ENCODE measurements at places on chromosomes 3 and 15.

- no peak for DNase-seq
Measured at GRCh38 chr15:39807791-39808190, 25.1 kb upstream of the FSIP1 start.

DNA sequence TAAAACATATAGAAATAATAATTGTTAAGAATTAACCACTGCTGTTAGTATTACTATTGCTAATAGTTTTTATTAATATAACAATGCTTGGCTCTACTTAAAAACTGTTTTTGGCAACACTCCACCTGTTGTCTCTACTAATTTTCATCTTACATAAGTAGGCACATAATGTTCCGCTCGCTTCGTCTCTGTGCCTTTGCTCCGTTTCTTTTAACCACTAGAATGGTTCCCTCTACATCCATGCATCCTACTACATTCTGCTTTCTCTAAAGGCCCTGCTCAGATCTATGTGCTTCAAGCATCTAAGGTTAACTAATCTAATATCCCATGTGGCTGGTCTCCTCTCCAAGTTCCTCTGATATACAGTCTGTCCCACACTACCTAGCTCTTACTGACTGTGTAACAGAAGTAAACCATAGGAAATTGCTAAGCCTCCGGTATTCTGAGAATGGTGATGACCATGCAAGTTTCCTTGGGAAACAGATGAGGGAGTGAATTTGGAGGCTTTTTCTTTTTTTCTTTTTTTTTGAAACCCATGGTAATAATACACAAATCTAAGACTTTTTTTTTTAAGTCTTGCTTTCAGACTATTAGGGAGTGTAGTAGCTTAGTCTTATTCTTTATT, 138.3 kb downstream of the P3H2 start:
- no peak for DNase-seq

GRCh38 chr3:85939074-85939482, 980.3 kb downstream of the CADM2 start:
- no peak for DNase-seq

DNA sequence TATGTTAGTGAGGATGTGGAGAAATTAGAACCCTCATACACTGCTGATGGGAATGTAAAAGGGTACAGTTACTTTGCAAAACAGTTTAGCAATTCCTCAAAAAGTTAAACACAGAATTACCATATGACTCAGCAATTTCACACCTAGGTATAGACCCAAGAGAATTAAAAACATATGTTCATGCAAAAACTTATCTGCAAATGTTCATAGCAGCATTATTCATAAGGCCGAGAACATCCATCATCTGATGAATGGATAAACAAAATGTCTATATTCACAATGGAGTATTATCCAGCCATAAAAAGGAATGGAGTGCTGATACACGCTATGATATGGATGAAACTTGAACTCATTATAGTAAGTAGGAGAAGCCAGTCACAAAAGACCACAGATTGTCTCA, 10.3 kb downstream of the SEC13 start:
- no peak for DNase-seq

DNA sequence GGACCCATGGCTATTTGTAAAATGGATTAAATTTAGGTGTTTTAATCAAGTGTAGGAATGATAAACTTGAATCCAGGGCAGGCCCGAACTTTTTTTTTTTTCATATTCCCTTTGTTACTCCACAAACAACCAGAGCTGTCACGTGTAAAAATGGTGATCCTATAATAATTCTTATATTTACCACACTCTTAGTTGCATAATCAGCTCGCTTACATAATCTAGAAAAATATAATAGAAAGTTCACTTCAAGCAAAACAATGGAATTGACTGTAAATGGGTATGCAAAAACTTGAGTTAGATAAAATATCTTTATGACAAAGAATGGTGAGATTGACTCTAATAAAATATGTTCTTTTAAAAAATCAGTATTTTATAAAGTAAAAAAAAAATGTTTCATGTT, 2.1 kb upstream of the PAQR9 start:
- DNase-seq: no peak

DNA sequence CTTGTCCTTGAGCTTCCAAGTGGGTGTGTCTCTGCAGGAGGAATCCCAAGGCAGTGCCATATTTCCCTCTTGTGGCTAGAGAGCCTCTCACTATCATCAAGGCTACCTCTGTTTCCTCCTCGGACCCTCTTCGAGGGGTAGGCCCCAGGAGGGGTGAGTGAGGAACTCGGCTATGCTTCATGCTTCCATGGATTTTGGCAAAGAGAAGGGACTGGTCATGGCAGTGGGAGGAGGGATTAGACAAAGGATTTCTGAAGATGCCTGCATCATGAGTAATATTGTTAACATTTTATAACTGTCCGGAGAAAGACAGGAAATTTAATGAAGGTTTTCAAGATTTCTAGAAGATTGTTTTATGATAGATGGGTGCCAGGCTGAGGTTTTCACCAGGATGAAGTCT, 241.5 kb downstream of the CLSTN2 start:
- no peak for DNase-seq

DNA sequence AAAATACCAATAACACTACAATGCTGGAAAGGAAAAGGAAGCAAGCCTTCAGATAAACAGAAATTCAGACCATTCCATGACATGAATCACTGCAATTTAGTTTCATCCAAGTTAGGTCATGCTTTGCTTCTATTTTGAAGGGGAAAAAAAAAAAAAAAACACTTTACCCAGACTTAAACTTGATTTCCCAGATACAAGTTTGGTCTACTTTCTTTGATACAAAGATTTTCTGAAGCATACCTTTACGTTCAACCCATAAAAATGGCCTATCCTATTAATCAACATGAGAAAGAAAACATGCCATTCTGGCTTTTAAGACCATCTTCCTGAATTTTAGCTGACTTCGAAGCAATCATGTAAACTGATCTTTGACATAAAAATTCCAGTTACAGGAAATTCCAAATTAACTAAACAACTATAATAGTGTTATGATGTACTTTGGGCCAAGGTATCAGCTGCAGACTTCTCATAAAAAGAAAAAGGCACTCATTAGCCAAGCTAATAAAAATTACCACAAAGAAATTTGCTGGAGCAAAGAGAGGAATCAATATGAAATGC, 12.6 kb downstream of the OSBPL10 start:
- DNase-seq: no peak

DNA sequence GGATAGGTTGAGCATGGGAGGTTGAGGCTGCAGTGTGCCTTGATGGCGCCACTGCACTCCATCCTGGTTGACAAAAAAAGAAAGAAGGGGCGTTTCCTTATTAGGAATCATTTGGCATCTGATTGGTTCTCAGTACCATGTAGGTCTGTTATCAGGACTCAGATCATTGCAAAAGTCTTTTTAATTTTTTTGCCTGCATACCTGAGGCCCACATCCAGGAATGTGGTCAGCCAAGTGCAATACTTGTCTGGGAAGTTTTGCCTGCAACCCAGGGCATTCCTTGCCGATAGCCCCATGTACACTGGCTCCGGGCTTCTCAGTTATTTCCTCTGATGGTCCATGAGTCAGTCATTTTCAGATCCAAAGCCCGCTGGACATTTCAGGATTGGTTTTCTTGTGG, 50.1 kb upstream of the CRTC3 start:
- DNase-seq: no peak

DNA sequence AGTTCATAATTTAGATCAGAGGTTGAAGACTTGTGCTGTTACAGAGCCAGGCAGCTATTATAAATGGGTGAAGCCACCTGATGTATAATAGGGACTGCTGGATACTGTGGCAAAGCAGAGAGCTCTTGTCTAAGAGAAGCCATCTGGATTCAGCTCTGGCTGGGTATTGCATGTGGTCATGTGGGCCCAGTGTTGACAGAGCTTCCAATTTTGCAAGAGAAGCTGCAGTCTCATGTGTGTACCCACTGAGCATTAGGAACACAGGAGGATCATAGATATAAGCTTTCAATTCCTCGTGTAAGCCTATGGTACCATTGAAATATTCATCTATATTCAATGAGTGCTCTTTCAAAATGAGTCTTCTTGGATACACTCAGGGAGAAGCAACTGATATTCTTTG, 303.9 kb upstream of the SLCO3A1 start:
- no peak for DNase-seq

DNA sequence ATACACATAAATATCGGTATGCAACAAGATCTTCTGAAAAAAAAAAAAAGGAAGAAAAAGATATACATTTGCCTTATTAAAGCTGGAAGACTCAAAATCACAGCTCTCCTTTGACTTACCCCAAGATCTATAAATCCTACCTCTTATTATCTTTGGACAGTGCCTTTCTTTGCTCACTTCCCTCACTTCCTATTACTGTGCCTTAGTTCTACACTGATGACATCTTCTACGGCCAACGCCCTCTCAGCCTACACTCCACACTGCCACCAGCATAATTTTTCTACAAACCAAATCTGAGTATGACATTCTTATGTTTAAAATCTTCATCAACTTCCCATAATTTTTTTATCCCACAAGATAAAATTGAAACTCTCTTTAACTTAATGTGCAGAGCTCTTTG, 137.1 kb downstream of the VPS13C start:
- no peak for DNase-seq

GRCh38 chr15:86066174-86066834, 13.4 kb upstream of the AGBL1 start:
- no peak for DNase-seq

DNA sequence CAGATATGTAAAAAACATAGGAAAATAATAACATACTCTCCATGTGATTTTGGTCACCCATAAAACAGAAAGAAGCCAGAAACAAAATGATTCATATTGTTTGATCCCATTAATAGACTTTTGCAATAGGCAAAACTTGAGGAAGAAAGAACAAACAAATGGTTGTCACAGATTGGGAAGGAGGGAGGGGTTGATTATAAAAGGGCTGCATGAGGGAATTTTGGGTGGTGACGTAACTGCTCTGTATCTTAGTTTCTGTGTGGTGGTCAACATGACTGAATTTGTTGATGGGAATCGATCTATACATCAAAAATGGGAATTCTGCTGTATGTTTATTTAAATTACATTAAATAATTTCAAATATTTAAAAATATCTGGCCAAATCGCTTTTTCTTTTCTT, 86.3 kb downstream of the P3H2 start:
- DNase-seq: no peak

GRCh38 chr3:180580934-180581333, 21.0 kb upstream of the TTC14 start:
- DNase-seq: no peak

DNA sequence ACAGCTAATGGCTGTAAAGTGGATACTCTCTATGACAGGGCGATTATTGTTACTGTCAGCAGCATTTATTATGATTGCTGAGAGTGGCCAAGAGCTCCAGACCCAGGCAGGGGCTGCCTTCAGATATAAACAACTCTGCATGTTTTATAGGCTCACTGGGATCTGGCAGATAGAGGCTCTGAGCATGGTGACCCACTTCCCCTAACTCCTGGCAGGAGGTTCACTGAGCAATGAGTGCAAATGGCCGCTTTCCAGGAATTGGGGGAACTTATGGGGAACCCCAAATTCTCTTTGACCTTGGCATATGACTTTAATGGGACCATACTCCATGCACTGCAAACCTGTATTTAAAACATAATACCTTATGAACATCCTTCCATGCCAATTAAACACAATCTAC, 59.0 kb downstream of the SCN5A start:
- DNase-seq: no peak

GRCh38 chr3:52440671-52441070, 4.2 kb downstream of the SEMA3G start:
- DNase-seq: no peak

GRCh38 chr3:95798628-95799027, 1015.8 kb upstream of the EPHA6 start:
- DNase-seq: no peak

DNA sequence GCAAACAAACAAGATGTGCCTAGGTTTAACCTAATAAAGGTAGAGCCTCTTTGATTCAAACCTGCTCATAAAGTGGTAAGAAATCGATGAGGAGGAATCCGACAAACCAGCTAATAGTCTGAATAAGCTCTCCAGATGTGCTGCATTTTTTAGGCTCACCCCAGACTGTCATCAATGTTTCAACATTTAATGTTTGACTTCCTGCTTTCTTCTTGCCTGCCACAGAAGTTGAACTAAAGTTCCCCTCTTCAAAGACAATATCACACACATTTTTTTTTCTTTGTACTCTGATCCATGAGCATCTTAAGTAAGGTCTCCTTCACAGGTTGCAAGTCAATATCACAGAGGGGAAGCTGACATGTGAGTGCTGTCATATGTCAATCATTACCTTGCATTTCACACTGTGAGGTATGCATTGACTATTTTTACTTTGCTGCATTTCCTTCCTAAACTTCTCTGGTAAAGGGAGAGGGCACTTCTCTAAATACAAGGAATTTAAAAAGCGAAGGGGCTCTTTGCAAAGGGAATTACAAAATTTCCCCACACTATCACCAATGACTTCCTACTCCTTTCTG, 172.3 kb upstream of the MCTP2 start:
- no peak for DNase-seq

- DNase-seq: no peak
Measured at GRCh38 chr3:155646669-155647068, 98.2 kb downstream of the PLCH1 start.

- DNase-seq: no peak
Measured at GRCh38 chr15:96867992-96868391, 537.5 kb downstream of the NR2F2 start.

DNA sequence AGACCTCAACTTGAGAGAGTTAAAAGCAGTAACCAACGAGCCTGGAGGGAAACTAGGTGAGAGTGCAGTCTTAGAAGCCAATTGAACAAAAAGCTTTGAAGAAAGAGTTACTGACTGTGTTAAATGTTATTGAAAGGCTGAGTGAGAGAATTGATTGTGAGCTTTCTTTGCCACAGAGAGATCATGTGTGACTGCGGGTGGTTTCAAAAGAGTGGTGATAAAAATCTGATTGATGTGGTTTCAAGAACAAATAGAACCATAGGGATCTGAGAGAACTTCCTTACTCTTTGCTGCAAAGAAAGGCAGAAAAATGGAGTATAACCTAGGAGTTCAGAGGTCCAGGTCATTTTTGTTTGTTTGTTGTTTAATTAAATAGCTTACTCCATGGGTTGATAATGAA, 759.9 kb upstream of the ALCAM start:
- DNase-seq: no peak

GRCh38 chr3:177250151-177250550, 52.9 kb upstream of the TBL1XR1 start:
- no peak for DNase-seq

GRCh38 chr3:187830181-187830580, 84.9 kb upstream of the BCL6 start:
- DNase-seq: no peak

DNA sequence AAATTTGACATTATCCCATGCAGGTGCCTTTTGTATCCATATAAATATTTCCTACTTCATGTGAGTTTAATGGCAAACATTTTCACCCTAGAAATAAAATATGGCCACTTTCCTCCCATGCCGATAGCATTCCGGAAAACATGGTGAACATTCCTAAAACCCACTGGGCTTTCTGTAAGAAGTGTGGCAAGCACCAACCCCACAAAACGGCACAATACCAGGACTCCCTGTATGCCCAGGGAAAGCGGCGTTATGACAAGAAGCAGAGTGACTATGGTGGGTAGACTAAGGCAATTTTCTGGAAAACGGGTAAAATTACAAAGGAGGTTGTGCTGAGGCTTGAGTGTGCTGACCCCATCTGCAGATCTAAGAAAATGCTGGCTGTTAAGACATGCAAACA, 7.6 kb downstream of the ANXA2 start:
- no peak for DNase-seq

Measured in stimulated activated CD8-positive, alpha-beta memory T cell treated with anti-CD3 and anti-CD28 coated beads, Interleukin-2, amount 100 ng/mL, for 48 hours (primary cell).